ENCODE measurements at places on chromosomes 7 and 10.

DNA sequence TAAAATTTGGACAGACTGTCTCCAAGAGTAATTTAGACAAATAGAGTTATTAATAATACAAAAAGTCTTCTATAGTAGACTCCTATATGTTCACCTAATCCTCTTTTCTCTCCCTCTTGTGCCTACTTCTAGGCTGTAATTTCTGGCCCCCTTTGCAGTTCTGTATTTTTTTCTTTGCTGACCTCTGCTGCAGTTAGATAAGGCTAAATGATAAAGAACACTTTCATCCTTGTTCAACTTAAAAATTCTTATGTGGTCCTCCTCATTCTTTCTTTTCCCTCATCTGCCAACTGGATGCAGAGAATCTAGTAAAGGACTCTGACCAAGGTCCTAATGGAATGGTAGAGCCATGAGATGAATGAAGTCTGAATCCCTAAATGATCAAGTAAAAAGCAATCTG, 20.1 kb downstream of the GLCCI1 start:
- DNase-seq, result no peak

GRCh38 chr7:28613262-28613661, 200.9 kb downstream of the CREB5 start:
- no peak for DNase-seq

- no peak for DNase-seq
These were observed 110.1 kb downstream of the JAZF1 start for GRCh38 chr7:28070297-28071055.

DNA sequence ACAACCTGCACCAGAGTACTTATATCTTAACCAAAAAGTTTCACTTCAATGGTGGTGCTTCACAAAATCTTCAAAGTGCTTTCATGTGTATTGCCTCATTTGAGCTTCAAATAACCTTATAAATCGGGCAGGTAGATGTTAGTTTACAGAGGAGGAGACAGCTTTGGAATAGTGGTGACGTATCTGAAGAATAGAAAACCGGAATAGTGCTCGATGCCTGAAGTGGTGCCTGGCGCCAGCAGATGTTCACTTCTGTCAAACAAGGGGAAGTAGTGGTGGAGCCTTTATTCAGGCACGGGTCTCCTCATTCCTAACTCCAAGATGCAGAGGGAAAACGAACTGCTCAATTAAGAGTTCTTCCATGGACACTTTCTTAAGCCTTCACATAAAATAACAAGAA, 58.1 kb downstream of the NHLRC2 start:
- DNase-seq, result no peak

- DNase-seq, result no peak
These were observed 192.3 kb upstream of the PRSS58 start for GRCh38 chr7:142450206-142450605.
